ENCODE measurements at places on chromosomes 13 and 19.

DNA sequence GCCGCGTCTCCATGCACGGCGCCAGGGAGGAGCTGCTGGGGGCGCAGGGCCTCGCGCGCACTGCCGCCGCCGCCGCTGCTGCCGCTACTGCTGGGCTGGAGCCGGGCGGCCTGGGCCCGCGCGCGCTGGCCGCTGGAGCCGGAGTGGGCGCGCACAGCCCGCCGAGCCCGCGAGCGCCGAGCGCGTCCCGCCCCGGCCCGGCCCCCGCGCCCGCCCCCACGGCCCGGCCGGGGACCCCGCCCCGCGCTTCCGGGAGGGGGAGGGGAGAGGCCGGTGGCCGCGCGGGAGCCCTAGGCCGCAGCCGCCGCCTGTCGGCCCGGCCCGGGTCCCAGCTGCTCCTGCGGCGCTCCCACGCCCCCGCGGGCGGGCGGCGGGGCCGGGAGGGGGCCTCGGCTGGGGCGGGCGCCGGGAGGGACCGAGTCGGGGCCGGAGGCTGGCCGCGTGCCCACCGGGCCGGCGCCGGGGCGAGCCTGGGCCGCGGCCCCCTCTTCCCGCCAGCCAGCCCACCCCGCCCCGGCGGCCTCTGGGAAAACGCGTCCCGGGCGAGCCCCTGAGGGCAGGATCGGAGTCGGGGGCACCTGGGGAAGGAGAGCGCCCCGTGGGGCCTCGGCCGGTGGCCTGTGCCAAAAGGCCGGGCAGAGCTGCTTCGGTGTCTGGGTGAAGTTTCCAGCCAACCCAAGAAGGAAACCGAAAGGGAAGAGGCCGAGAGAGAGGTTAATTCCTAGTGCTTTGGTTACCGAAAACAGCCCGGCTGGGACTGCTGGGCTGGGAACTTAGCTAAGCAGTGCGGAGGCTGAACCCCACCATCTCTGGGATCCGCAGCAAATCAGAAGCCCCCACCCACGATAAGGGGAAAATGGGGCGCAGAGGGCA lies at the start of gene STK24:
Gene STK24 (minus strand): TSS at position 145 of the 873 bp plus-strand sequence. CDS start 321 bp downstream, outside the sequence.
- peak; percentile 79 for DNase-seq

DNA sequence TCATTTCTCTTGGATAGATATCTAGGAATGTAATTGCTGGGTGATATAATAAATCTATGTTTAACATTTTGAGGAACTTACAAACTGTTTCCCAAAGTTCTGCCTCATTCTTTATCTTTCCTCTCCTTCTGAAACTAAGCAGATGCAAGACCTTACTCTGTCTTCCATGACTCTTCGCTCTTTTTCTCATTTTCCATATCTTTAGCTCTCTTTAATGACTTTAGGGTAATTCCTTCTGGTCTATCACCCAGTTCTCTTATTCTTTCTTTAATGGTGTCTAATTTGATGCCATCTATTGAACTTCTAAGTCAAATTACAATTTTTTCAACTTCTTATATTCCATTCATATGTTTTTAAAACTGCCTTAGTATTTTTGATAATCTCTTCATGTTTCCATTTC lies 316.6 kb downstream of the POU4F1 start:
- DNase-seq = no peak

DNA sequence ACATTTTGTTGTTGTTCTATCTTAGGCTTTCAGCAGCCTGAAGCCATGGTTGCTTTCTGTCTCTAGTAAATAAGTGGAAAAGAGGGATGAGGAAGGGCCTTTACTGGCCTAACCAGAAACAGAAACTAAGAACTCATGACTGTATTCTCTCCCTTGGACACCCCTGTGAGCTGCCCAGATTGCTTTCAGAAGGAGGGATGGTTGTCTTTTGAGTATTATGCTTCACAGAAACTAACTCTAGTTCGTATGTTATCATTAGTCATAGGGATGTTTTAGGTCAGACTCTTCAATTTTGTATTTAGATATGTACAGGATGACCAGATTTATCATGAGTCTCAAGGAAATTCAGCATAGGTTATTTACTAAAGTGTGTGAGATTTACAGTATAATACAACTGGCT lies 17.5 kb downstream of the BORA start:
- DNase-seq = no peak

GRCh38 chr19:19774354-19775033 lies 41.6 kb upstream of the ZNF14 start:
- DNase-seq = no peak

- no peak for DNase-seq
Observed at GRCh38 chr13:79725841-79726240, 244.9 kb downstream of the NDFIP2 start.

- DNase-seq = no peak
Observed at GRCh38 chr13:72639377-72639776, 88.1 kb downstream of the MZT1 start.

GRCh38 chr13:24083141-24083540 lies 77.4 kb upstream of the SPATA13 start:
- no peak for DNase-seq

- no peak for DNase-seq
Observed at GRCh38 chr13:42762251-42762650, 19.1 kb upstream of the FAM216B start.

- no peak for DNase-seq
Observed at GRCh38 chr13:51532736-51533197, 51.5 kb upstream of the WDFY2 start.

DNA sequence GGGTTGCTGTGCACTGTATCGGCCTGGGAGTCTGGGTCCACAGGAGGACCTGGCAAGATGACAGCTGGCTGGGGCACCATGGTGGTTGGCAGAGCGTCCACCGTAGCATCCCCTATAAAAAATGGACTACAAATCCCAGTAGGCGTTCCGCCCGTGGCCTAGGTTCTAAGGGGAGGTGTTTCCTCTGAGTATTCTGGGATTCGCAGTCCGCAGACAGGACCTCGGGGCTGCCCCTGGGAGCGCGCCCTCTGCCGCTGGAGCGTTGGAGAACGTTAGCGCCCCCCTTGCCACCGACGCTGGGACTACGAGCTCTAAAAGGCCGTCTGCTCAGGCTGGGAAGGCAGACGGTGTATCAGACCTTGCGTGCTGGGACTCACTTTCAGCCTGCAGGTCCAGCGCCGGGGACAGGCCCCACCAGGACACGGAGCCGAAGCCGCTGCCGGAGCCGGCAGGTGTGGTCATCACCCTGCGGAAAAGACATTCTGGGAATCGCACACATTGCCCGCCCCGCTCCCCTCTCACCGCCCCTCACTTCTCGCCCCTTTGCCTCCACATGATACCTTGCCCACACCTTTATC lies 372 bp downstream of the DNAAF3 start:
- peak; percentile 76 for DNase-seq

- DNase-seq = no peak
Observed at GRCh38 chr13:111204438-111205177, 89.5 kb downstream of the ARHGEF7 start.

DNA sequence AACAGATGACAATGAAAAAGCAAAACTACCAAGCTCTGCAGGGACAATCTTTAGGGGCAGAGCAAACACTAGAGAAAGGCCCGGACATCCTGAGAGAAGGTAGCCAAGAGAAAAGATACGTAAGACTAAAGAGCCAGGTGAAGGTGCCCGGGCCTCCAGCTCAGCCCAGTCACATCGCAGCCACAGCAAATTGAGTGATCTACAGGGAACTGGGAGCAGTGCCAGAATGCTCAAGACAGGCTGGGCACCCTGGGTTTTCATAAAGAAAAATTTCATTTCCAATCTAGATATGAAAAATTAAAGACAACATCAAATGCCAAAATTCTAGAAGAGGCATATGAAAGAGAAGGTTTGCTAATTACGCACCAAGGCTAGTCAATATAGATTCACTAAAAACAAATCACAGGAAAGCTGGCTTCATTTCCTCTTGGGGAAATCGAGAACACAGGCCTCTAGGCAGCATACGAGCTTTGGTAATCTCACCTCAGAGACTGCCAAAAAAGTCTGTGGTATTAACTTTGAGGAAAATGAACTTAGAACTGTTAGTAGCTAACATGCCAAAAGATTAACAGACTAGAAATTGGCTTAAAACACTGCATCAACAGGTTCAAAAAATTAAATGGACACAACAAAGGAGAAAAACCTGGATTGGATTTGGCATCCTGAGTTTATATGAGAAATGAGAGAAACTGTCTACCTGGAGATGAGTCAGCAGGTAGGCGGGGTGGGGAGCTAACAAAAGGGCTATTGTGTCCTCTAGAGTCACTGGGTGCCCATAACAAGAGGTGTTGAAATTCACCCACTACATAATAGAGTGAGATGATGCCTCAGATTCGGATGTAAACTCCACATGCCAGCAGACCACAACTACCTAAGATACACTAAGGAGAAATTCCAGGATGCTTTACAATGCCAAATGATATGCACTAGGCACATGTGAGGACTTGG lies 6.6 kb downstream of the ANKRD10 start:
- peak; percentile 88 for DNase-seq

GRCh38 chr19:5621945-5622464 lies 571 bp downstream of the SAFB2 start:
- no peak for DNase-seq

- DNase-seq = peak; percentile 35
Observed at GRCh38 chr19:11814700-11815035, 595 bp downstream of the ZNF440 start.

GRCh38 chr13:84894749-84895148 lies 904.5 kb downstream of the SLITRK6 start:
- DNase-seq = no peak

GRCh38 chr19:13102666-13103580 lies at the start of gene LYL1:
Gene LYL1 (minus strand): TSS chr19:13102858. CDS start chr19:13101171, 1,687 bp downstream.
- no peak for DNase-seq

- DNase-seq = no peak
Observed at GRCh38 chr13:112525356-112525945, 62.5 kb downstream of the TUBGCP3 start.
